ENCODE measurements at places on chromosomes 12 and 14.

- DNase-seq = no peak
Measured at GRCh38 chr14:56040121-56040520, 78.1 kb upstream of the PELI2 start.

DNA sequence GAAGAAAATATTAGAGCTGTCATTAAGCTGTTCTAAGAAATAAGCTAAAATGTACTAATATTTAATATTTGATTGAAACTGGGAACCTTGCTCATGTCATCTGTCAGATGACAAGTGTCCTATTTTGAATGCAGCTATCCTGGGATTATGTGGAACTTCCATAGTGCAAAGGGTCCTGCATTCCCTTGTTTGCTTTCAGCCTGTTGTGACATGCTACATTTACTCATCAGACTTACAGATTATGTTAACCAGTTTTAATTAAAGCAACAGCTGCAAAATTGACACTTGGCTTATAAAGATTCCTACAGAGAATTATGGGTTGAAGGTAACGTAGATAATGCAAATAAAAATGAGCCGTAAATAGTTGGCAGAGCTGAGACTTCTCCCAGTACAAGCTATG, 458.4 kb upstream of the RGS6 start:
- no peak for DNase-seq

DNA sequence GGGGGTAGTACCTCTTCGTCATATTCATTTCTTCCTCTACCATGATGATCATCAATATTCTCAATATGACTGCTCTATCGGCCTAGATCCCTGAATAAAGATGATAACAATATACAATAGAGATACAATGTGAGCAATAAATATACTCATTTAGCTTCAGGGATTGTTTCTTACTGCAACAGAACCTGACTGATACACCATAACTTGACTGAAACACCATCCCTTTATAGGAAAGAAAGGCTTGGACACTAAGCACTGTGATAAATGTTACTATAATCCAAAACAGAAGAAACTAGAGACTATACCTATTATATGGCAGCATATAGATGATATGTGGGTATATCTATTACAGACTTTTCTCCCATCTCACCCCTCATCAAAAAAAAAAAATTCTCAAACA, 1.2 kb upstream of the RHOJ start:
- no peak for DNase-seq

DNA sequence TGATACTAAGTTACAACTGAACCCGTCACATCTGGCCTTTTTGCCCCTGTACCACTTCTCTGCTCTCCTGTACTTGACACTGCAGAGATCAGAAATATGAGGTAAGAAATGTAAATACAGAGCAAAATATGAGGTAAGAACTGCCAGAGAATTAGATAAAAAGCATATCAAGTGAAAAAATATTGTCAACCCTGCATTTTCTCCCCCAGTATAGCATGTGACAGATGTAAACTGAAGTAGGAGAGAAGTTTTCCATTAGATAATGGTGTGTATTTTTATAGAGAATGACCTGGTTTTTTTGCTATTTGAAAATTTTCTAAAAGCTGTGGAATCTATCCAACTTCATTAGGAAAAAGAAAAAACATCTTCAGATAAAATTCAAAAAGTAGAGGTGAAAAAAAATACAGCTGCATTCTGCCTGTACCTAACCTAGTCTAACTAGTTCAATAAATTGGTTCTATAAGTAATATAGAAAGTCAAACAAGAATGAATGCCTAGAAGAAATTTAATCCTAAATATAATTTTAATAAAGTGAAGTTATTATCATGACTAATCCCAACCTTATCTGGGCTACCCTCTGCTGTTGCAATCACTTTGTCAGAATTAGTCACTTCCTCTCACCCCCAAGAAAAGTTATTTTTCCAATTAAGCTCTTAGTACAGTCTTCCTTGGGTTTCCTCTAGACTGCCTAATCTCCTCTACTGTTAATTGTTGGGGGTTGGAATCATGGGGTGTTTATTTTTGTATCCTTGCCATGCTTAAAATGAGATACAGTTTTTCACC, 210.0 kb downstream of the RASSF9 start:
- peak; percentile 47 for DNase-seq

- DNase-seq = no peak
Measured at GRCh38 chr12:106331599-106331998, 25.9 kb upstream of the POLR3B start.

DNA sequence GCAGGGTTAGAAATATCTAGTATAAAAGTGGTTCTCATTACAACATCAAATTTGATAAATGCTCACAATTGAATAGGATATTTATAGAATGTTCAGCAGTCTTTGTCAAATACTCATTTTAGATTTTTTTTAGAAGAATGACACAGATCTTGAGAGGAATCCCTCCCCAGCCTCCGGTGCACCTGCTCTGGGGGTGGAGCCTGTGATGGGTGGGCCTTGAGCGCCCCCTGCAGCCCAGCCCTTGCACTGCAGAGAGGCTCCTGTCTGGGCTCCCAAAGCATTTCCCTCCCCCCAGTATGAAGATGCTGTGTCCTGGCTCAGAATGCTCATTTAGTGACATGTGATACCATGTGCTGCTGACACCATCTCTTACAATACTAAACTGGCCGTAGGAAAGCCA, 792.3 kb downstream of the TMEM121 start:
- no peak for DNase-seq

- DNase-seq = no peak
Measured at GRCh38 chr12:10130042-10130441, at the start of gene CLEC7A. CLEC7A (minus strand) TSS chr12:10130199; CDS start chr12:10130082, 117 bp downstream.

DNA sequence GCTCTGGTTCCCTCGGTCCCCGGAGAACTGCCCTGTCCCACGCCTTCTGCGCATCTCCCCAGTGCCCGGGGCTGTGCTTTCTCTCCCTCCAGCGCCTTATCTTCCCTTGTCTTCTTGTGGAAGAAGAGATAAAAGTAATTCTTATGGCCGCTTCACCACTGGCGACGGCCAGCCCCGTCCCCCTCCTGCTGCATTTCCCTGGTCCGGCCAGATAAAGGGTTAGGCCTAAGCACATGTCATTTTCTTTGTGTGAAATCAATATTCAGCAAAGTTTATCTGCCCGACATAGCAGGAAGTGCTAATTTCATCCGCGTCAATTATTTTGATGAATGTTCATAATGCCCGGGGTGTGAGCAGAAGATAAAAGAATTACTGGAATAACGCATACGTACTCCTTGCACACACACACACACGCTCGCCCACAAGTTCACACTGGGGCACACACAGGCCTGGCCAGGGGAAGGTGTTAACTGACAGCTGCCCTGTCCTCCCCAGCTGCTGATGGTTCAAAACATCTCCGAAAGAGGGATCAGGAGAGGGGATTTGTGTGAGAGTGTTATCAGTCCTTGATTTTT, 177.7 kb upstream of the LHX5 start:
- no peak for DNase-seq

DNA sequence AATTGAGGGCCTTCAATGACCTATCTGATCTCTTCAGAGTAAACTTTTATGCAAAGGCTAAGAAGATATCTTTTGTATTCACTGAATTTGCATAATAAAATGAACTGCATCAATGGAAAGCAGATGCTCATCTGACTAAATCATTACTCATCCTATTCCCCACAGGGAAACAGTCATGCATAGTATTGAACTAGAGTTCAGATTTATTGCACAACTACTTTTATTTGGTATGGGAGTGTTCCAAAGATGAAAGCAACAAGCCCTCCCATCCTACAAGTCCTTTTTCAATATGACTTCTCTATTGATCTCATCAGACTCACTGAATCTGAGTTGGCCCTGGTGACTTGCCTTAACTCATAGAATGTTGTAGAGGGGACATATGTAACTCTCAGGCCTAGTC, 159.8 kb downstream of the KITLG start:
- DNase-seq = peak; percentile 83

DNA sequence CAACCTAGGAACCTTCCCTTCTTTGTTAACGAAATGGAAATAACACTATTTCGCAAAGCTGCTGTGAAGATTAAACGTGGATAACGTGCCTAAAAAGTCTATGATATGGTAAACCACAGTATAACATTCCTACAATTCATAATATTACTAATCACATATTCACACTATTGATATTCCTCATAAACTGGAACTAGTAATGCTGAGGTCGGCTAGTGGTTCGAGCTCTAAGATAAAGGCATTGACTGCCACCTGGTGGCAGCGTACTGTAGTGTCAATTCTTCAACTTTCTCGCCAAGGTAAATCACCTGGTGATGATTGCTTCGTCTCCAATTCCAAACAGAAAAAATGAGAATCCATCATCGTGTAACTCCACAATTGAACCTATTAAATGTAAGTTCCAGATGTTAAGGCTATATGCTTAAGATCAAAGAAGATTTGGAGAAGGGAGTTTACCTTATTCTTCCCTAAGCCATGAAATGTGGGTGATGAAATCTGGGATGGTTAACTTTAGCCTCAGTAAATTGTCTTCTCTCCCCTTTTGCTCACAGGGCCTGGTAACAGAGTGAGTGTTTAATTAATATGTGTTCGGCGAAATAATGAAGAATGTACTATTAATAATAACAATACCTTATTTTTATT, 197.5 kb upstream of the TMEM132C start:
- peak; percentile 54 for DNase-seq

DNA sequence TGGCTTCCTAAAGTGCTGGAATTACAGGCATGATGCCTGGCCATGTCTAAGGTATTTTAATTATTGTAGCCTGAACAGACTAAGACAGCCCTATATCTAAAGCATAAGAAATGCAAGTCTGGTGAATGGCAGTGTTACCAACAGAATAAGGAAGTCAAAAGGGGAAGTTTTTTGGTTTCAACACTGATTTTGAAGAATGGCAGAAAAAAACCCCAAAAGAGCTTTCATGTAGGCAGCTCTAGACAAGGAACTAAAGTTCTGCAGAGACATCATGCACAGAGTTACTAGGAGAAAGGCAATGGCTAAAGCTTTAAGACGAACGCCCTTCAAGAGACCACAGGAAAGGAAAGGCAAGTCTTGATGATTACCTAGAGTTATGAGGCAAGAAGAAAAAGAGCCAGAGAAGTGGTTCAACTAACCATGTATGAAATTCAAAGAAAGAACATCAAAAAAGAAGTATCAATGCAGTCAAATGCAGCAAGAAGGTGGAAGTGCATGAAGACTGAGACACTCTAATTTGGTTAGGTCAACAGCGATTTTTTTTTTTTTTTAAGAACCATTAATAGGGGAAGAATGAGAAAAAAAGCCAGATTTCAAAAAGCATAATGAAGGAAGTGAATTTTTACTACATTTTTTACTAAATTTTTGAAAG, 50.8 kb downstream of the RPS6KA5 start:
- DNase-seq = no peak

GRCh38 chr12:95802482-95803270, 12.1 kb upstream of the NTN4 start:
- DNase-seq = peak; percentile 59

GRCh38 chr14:82422230-82422629, 888.6 kb upstream of the SEL1L start:
- no peak for DNase-seq

- no peak for DNase-seq
Measured at GRCh38 chr12:52216807-52217206, 16.2 kb upstream of the KRT7 start.

DNA sequence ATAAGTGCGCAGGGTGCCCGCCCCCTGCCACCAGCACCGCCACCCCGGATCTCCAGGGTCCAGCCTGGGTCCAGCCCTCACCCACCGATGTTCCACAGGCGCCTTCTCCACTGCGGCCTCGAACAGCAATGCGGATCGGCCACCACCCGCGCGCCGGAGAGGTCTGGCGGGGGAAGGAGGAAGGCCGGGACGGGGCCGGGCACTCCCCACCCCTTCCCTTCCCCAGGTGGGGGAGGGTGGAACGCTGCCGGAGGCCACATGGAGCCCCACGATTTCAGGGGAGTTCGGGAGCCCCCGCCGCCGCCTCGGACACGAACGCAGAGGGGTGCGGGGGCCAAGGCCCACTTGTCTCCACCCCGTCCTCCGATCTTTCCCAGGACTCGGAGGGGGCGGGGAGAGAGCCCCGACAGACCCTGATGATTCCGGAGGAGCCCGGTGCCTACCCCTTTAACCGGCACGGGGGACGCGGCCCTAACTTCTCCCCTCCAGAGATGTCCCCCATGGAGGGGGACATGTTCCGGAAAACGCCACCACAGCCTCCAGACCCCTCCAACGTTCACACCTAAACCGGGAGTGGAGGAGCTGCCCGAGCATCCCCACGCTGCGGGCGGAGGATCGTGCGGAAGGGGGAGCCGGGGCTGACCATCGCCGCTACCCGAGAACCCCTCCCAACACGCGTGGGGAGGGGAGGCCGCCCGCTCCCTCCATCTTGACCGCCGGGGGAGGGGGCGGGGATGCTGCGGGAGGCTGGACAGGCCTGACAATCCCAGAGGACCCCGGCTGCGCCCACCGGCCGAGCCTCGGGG, 1.1 kb downstream of the ATXN2 start:
- DNase-seq = no peak

DNA sequence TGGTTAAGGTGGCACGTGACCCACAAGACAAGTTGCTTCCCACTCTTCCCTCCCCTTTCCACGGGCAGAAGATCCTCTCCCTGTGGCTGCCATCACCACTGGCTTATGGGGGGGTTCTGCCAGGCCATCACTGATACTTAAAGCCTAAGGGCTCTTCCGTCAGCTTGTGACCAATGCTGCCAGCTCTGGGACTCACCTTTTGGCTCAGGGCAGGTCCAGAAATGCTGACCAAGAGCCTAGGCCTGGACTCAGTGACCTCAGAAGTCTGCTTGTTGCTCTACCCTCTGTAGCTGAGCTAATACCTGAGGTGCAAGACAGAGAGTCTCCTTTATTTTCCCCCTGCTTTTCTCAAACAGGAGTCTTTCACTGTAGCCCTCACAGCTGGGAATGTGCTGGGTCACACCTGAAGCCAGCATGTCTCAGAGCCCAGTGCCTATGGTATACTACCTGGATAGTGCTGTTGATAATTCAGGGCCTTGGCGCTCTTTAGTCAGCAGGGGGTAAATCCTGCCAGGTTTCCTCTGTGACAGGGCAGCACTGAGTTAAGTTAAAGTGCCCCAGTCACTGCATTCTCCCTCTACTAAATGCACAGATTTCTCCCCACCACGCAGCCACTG, 19.7 kb downstream of the FGD4 start:
- no peak for DNase-seq

GRCh38 chr12:121465921-121466793, 66.2 kb downstream of the RNF34 start:
- no peak for DNase-seq

GRCh38 chr14:29687071-29687765, 240.4 kb downstream of the PRKD1 start:
- no peak for DNase-seq

- DNase-seq = no peak
Measured at GRCh38 chr12:94566345-94566744, 84.0 kb downstream of the TMCC3 start.

Data from AG09309 (cell line).